Smooth muscle cell of the umbilical artery (primary cell): ENCODE measurements at places on chromosomes 2 and 18. TPM values are rescaled to one million over a fixed set of nuclear protein-coding genes. Genes with fewer than 3 reads are reported as not detected.

Gene RESP18
- not detected in 2 replicates for total RNA-seq

Gene ABHD1
- total RNA-seq: not detected in 2 replicates

Gene ZC3H15
- total RNA-seq: 75.4 and 110 TPM in 2 replicates

Gene TMEM37
- total RNA-seq: 0.30 TPM in 1 of 2 replicates, not detected in the other

Gene KCNJ13
- total RNA-seq: 0.14 and 2.7 TPM in 2 replicates

Gene ERMN
- under 0.01 and 0.09 TPM in 2 replicates for total RNA-seq

Gene CNRIP1
- total RNA-seq: 16.3 and 21.1 TPM in 2 replicates

Gene ZBTB14
- total RNA-seq: 10.2 and 11.0 TPM in 2 replicates

Gene POTEF
- total RNA-seq: not detected in 2 replicates

Gene GYPC
- 37.4 and 38.0 TPM in 2 replicates for total RNA-seq

Gene MAPK4
- not detected in 2 replicates for total RNA-seq

Gene HES6
- 1.2 and 2.4 TPM in 2 replicates for total RNA-seq

Gene CYP1B1
- total RNA-seq: 0.78 and 2.1 TPM in 2 replicates

Gene RRM2
- 7.1 and 22.2 TPM in 2 replicates for total RNA-seq
